ENCODE measurements at places on chromosomes 1 and 21. TPM values are rescaled to one million over a fixed set of nuclear protein-coding genes. Genes with fewer than 3 reads are reported as not detected.

Gene CYYR1
- total RNA-seq = 1.1 TPM

Gene SLC45A3
- total RNA-seq = 3.4 TPM

Gene DENND2C
- total RNA-seq = 25.6 TPM

Gene PDPN
- 3.8 TPM for total RNA-seq

Gene RCSD1
- under 0.01 TPM for total RNA-seq

Gene LCE3D
- not detected for total RNA-seq

Gene PRAMEF15
- total RNA-seq = not detected

All from tracheal epithelial cell (primary cell).